ENCODE measurements at places on chromosomes 5 and 9. TPM values are rescaled to one million over a fixed set of nuclear protein-coding genes. Genes with fewer than 3 reads are reported as not detected.

Gene SPATA31D4
- not detected for total RNA-seq

Gene MUSK
- under 0.01 TPM for total RNA-seq

Gene LNPEP
- total RNA-seq: 57.8 TPM

Gene PDLIM7
- 241 TPM for total RNA-seq

Gene OR1J2
- not detected for total RNA-seq

Gene NANS
- 87.3 TPM for total RNA-seq

Gene GKAP1
- total RNA-seq: 0.55 TPM

Gene GAPVD1
- total RNA-seq: 51.1 TPM
